ENCODE measurements at places on chromosomes 16 and 17.
A peak's percentile ranks its signal among the peaks of the same experiment; 100 is the strongest.

DNA sequence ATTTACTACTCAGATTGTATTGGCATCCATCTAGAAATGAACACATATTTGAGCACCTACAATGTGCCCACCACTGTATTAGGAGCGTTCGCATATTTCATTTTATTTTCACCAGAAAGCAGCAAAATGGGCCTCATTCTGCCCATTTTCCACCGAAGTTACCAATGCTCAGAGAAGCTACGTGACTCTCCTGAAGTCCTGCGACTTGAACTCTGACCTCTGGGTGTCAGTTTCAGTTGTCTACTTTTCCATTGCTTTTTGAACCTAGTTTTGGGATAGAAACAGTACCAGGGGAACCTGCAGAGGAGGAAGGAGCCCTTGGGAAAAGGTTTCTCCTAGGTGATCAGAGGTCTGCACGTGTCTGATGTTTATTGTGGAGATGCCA is 139.1 kb upstream of the SDK2 start:
- DNase-seq = no peak

DNA sequence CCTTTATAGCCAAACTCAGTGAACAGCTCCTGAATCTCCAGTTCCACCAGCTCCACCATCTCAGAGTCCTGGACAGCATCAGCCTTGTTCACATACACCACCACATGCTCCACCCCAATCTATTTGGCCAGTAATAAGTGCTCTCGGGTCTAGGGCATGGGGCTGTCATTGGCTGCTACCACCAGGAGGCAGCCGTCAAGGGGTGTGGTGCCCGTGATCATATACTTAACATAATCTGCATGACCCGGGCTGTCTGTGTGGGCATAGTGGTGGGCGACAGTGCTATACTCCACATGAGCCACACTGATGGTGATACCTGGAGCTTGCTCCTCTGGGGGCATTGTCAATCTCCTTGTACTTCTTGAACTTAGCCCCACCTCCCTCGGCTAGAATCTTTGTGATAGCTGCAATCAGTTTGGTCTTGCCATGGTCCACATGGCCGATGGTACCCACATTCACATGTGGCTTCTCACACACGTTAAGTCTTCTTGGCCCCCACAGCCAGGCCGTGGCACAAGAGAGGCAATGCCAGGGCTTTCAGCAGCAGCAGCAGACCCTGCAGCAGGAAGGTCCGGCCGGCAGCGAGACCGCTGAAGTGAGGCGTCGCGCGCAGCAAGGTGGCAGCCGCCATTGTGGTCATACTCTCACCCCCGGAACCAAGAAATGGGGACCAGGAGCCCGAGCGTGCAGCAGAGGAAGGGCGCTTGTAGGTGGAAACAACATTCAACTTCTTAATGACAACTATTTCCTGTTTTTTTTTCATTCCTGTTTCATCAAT is 210.3 kb upstream of the WSB1 start:
- no peak for DNase-seq

- DNase-seq = no peak
These were observed 56.9 kb upstream of the ALDH3A1 start for GRCh38 chr17:19805006-19805405.

DNA sequence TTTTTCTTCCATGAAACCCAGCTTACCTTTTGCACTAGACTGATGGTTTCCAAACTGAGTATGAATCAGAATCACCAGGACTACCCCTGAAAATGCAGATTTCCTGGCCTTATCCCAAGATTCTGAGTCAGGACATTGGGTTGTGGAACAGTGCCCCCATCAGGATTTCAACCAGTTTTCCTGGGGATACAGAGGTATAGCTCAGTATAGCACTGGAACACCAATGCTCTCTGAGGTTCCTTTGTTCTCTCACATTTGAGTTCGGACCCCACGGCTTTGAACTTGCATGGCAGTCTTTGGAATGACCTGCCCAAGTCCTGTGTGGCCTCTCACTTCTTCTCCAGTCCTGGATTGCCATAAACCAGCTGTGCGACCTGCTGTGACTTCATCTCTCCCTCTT is 12.8 kb upstream of the CCL8 start:
- DNase-seq = no peak

GRCh38 chr17:78474614-78475146 is 96.2 kb downstream of the PGS1 start:
- peak; percentile 3 for DNase-seq

- no peak for DNase-seq
These were observed 71.1 kb upstream of the RPL38 start for GRCh38 chr17:74132354-74132753.

- DNase-seq = no peak
These were observed 1.2 kb downstream of the BCAR1 start for GRCh38 chr16:75250089-75250808.

DNA sequence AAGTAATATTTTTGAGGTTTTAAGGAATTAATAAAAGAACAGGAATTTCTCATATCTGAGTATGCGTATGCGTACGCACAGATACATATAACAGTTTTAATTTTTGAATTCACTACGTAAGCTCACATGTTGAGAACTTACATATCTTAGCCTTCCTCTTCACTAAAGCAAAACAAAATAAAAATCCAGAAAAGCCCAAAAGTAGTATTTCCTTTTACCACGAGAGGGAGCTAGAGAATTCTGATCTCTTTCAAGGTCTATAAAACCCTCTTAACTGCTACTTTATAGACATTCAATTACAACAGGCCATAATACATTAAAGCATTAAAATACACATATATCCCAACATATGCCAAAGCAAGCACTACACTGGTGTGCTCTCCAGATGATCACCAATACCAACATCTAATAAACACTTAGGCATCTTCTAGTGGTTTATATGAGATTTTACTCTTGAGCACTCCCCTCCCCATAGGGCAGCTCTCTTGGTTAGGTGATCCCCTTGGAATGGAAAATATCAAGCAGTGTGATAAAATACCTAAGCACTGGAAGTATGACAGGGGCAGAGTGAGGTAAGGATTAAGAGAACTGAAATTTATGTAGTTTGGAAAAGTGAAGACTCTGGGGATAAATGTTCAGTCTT is 94.0 kb downstream of the SKAP1 start:
- no peak for DNase-seq

- no peak for DNase-seq
These were observed 85.6 kb upstream of the TNRC6C start for GRCh38 chr17:77872714-77873499.

- no peak for DNase-seq
These were observed 64.5 kb downstream of the NDE1 start for GRCh38 chr16:15714393-15715172.

DNA sequence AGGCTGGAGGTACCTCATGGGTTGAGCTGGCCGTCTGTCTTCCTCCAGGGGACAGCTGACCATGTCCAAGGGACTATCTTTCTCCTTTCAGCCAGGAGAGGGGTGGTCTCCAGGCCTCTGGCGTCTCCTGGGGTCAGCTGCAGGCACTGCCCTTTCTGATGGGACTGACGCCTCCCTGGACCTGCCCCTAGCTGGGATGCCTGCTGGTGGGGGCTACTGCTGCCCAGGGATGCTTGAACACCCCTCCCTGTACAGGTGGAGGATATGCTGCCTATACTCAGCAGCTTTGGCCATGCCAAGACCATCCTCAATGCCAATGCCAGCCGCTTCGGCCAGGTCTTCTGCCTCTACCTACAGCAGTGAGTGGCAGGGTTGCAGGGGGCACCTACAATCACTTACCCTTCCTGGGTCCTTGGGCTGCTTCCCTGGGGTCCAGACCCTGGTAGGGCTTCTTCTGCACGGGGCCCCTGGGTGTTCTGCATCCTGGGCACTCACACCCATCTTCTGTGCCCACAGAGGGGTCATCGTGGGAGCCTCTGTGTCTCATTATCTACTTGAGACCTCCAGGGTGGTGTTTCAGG is 4.2 kb downstream of the MYO15B start:
- DNase-seq = no peak

- no peak for DNase-seq
These were observed 792 bp downstream of the SECTM1 start for GRCh38 chr17:82332669-82333278.

DNA sequence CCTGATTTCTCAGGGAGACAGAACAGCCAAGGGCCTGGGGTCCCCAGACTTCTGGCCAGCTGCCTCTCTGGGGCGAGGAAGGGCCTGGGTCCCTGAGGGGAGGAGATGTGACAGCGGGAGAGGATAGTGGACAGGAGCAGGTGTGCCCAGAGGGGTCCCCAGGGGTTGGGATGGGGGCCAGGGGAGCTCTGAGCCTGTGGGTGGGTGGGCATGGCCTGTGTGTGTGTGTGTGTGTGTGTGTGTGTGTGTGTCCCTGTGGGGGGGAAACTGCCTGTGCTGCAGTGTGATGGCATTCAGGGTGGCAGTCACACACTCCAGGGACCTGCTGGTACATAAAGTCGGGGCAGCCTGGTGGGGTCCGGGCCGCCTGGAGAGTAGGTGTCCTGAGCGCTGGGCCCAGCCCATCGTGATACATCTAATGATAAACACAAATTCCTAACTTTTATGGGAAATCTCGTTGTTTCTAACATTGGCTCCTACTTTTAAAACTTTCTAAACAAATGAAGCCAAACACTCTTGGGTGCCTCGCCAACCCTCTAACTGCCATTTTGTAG is 1.4 kb downstream of the ITGB4 start:
- DNase-seq = no peak

DNA sequence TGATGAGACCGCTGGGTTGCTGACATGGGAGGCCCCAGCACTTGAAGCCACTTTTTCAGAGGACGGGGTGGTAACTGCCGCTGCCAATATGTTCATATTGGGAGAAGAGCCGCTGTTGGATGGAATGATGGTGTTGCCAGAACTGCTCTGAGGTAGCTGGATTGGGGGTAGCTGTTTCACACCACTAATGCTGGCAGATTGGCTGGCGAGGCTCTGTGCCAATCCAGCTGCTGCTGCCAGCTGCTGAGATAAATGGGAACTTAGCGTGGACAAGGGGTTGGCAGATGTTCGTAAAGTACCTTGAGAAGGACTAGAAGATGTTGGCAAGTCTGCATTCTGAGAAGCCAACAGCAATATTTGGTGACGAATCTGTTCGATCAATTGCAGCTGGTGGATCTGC is 10.0 kb downstream of the SALL1 start:
- no peak for DNase-seq

- no peak for DNase-seq
These were observed 2.8 kb downstream of the FA2H start for GRCh38 chr16:74771656-74772315.

GRCh38 chr17:4877089-4877488 is 22.2 kb upstream of the C17orf107 start:
- no peak for DNase-seq

GRCh38 chr17:28738680-28739384 is 5.0 kb upstream of the TRAF4 start:
- no peak for DNase-seq

- no peak for DNase-seq
These were observed 14.1 kb downstream of the MAPT start for GRCh38 chr17:45908460-45908859.
